Colonic mucosa (tissue), 4 donors: ENCODE measurements at places on chromosomes 7 and 10.
A peak's percentile ranks its signal among the peaks of the same experiment; 100 is the strongest.

GRCh38 chr7:107152011-107152410, 16.8 kb upstream of the HBP1 start:
- no peak for DNase-seq

- no peak for DNase-seq
These were observed 19.1 kb downstream of the TMEM176B start for GRCh38 chr7:150781103-150781502.

- DNase-seq: no peak
These were observed 72.6 kb downstream of the OSBPL3 start for GRCh38 chr7:24907311-24907886.

- no peak for DNase-seq
These were observed 5.9 kb downstream of the PGAM2 start for GRCh38 chr7:44059219-44060090.

GRCh38 chr7:144782883-144783282, 53.0 kb downstream of the TPK1 start:
- no peak for DNase-seq

DNA sequence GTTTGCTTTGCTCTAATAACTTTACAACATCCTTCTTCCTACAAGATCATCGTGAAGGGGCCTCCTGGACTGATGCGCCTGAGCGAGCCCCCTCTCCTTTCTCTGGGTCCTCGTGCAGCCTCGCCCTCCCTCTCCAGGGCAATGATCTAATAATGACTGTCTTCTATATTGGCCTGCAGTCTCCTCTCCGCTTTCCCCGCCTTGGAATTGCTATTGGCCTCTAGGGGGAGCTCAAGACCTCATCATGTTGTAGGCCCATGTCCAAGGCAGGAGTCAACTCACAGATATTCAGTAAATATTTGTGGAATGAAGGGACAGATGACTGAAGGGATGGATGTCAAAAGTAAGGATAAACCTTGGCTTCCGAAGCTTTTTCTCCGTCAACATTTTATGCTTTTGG, 1180.3 kb downstream of the TYW1 start:
- peak; percentile 17 for DNase-seq

DNA sequence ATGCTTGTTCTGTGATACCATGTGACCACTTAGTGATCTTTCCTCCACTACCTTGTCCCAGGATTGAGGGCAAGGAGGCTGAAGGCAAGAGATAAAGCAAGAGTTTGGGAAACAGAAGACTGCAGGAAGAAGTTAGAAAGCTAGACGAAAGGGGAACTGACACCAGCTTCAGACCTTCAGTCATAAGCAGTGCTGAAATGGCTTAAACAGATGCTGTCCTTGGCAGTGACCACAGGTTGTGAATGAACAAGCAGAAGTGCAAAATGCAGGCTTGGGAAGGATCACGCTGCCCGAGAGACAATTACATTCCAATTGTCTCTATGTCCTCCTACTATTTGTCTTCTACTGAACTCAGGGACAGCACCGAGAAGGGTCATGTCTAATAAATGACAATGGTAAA, 704.9 kb upstream of the AUTS2 start:
- no peak for DNase-seq

- DNase-seq: no peak
These were observed 72.7 kb upstream of the ASAH2 start for GRCh38 chr10:50324046-50324445.

DNA sequence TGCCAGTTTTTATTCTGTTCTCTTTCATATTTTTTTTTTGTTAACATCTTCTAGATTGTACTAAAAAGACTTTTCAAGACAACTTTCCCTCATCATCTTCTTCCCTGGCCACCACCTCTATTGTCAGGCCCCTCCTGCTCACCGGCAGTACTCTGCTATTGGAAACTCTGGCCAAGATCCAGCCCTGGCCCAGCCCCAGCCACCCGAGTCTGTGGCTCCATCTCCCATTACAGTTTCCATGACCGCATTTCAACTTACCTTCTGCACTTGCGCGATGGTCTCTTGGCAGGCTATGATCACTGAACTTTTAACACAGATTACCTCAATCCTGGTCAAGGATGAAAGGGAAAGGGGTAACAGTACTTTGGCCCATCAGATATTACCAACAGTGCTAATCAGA, 137.7 kb upstream of the POM121L12 start:
- DNase-seq: no peak

- no peak for DNase-seq
These were observed 10.9 kb upstream of the RBP3 start for GRCh38 chr10:47337310-47337709.

GRCh38 chr10:30366829-30367228, 17.8 kb upstream of the MTPAP start:
- DNase-seq: no peak

DNA sequence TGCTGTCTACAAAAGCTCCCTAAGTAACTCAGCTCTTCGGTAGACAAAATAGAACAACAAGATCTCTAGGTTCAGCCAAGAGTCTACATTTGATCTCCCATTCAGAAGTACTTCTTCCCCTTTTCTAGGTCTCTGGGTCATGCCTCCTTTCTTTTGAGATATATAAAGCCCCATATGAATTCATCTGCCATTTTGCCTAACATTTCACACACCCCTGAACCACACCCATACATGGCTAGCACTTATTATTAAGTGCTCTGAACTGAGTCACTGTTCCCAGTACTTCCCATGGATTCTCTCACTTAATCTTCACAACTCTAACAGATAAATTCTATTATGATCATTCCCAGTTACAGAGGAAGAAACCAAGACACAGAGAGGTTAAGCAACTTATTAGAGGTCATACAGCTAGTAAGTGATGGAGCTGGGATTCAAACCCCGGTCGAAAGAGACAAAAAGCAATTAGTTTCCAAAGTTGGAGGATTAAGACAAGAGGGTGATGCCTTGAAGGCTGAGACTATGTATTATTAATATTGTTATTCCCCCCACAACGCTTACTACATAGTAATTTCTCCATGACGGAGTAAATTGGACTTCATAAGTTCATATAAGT, 17.3 kb downstream of the MYOF start:
- DNase-seq: no peak
